Naive B cell (primary cell): ENCODE measurements at places on chromosomes 2 and 18.

GRCh38 chr2:127514485-127514884 lies 11.8 kb downstream of the IWS1 start:
- DNase-seq = no peak

DNA sequence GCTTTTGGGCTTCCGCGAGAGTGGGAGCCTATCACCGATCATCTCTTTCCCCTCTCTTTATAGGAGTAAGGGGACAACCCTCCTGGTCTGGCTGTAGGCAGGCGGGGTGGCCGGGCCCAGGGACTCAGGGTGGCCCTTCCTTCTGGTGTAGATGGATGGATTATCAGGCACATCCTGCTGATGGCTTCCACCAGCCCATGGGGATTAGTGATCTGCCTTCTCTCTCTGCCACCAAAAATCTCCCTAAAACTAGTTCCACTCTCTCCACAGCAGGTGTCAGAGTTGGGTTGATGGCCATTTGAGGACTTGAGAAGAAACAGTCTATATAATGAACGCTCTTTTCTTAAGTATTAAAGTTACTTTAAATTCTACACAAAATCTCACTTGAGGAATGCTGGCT lies 37.4 kb downstream of the NCK2 start:
- DNase-seq = no peak

- no peak for DNase-seq
Measured at GRCh38 chr18:21040466-21040865, 71.1 kb downstream of the ROCK1 start.

DNA sequence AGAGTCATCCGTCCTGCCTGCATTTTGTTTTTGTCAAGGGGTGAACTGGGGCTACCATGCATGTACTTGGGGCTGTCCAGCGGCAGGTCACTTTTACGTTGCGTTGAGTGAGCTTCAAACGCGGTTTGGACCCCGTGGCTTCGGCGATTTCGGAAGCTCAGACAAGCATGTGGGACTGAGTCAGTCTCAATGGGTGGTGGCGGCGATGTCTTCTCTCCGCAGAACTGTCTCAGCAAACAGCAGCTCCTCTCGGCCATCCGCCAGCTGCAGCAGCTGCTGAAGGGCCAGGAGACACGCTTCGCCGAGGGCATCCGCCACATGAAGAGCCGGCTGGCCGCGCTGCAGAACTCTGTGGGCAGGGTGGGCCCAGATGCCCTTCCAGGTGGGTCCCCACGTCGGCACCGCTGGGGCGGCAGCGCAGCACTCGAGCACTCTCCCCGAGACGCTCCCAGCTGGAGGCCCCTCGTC lies 21.3 kb downstream of the FBLN7 start:
- DNase-seq = peak; percentile 25

DNA sequence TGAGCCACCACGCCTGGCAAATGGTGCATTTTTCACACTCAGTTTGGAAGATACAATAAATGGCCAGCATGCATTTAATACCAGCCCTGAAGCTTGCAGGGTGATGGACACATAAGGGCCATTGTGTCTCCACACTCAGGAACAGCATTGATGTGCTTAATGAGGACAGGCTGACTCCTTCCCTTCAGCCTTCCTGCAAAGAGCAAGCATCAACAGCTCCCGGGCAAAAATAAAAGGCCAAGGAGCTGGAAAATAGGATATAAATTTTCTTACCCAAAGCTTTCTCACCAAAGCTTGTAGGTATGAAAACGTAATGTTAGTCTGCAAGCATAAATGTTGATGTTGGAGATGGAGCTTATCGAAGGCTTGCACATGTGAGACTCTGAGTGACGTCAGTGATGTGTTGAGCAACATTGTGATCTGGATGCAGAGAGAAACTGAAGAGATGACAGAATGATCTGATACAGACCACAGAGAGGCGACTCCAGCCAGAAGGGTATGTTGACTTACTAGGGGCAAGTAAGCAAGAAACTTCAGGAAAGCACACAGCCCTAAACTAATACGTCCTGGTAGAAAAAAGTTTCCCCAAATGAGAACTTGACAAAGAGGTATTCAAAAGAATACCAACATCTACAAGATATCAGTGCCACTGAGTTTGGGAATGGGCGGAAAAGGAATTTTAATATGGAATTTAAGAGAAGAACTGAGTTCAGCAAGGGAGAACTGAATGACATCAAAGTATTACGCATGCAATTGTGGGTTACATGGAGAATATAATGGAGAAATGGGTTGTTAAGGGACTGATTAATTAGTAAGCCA lies 256.5 kb downstream of the TGIF1 start:
- no peak for DNase-seq

DNA sequence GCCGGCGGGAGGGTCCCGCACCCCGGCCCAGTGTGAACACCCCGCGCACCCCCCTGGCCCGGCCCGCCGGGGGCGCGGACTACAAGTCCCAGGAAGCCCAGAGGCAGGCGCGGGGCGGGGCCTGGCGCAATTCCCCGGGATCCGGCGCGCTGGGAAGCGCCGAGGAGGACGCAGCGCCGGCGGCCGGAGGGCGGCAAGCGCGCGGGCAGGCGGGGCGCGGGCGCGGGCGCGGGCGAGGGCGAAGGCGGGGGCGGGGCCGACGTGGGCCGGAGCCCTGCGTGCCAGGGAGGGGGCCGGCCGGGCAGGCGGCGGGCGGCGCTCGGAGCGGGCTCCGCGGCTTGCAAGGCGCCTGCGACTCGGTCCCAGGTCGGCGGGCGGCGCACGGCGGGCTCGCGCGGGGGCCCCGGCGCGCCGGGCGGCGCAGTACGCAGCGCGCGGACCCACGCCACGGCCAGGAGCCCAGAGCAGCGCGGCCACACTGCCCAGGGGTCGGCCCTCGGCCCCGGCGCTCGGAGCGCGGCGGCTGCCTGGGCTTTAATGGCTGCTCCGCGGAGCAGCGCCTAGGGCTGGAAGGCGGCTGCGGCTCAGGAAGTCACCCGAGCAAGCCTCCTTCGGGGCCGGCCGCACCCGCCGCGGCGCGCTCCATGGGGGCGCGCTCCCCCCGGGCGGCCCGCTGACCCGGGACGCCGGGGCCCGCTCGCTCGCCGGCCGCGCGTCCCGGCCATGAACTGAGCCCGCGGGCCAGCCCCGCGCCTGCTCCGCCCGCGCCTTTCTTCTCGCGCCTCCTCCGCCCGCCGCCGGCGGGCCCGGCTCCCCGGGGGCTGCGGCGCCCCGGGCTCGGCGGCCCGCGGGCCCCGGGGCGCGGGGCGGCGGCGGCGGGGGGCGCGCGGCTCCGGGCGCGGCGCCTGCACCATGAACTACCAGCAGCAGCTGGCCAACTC lies at the start of gene AGAP1:
AGAP1 (plus strand) TSS at position 269 of the 941 bp plus-strand sequence.
- DNase-seq = no peak

GRCh38 chr2:156818944-156819343 lies 382.8 kb downstream of the GPD2 start:
- no peak for DNase-seq

GRCh38 chr2:132830321-132830827 lies 160.4 kb upstream of the LYPD1 start:
- DNase-seq = no peak

DNA sequence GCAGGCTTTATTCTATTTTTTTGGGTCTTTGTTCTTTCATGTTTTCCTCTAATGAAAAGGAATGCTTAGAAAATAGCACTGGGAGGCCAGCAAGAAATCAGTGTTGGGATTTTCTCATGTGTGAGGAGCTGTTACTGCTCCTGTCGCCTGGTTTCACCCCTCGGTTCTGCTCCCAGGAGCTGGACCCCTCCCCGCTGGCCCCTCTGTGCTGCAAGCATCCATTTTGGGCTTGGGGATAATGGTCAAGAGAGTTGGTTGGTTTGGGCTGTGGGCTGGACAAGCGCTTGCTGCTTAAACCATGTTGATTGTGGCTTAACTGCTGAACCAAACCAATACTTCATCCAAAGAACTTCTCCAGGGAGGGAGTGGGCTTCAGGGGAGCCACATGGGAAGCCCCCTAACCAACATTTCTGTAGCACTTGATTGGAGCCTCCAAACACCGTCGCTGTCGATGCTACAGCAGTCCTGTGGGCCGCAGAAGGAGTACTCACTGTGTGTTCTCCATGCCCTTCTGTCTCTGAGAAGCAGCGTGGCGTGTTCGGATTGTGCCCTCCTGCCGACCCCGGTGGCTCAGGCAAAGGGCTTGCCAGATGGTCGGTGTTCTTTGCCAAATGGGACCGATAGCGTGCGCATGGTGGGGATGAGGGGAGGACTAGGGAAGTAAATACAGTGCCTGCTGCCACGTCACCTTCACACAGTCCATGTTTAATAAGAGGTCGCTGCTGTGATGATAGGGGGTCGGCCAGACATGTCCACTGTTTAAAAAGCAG lies 40.0 kb downstream of the AGAP1 start:
- DNase-seq = no peak

GRCh38 chr18:3511980-3512379 lies 62.0 kb downstream of the TGIF1 start:
- no peak for DNase-seq

GRCh38 chr18:5582076-5582475 lies 38.3 kb upstream of the EPB41L3 start:
- DNase-seq = no peak

DNA sequence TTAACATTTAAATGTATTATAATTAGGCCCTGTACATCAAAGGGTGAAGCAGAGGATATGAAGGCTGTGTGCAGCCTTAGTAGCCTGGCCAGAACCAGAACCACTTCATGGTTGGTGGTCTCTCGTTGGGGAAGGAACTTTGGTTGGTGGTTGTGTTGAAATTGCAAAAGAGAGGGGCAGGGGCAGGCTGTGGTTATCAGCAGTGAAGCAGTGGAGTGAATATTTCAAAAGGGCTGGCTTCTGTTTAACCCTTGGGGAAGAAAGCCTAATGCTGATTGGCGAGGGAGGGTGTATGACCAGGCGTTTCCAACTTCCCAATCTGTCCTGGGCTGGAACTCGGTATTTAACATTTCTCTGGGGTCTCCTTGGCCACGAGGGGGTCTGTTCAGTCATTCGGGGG lies 51.2 kb upstream of the LYPD6B start:
- DNase-seq = no peak

- no peak for DNase-seq
Measured at GRCh38 chr18:65725251-65726050, 25.4 kb upstream of the CDH7 start.

DNA sequence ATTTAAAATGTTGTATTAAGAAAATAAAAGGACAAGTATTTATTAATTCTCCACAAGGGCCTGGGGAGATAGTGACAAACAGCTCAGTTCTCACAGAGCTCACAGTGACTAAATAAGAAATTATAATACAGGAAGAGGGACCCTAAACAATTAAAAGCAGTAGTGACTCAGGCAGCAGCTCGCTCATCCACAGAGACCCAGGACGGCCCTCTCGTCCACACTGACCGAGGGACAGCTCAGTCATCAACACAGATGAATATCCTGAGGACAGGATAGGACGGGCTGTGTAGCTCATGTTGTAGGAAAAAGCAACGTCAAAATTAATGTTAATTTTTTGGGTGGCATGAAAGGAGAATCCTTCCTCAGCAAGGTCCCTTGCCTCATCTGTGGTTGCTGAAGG lies 44.1 kb downstream of the PARD6G start:
- no peak for DNase-seq

DNA sequence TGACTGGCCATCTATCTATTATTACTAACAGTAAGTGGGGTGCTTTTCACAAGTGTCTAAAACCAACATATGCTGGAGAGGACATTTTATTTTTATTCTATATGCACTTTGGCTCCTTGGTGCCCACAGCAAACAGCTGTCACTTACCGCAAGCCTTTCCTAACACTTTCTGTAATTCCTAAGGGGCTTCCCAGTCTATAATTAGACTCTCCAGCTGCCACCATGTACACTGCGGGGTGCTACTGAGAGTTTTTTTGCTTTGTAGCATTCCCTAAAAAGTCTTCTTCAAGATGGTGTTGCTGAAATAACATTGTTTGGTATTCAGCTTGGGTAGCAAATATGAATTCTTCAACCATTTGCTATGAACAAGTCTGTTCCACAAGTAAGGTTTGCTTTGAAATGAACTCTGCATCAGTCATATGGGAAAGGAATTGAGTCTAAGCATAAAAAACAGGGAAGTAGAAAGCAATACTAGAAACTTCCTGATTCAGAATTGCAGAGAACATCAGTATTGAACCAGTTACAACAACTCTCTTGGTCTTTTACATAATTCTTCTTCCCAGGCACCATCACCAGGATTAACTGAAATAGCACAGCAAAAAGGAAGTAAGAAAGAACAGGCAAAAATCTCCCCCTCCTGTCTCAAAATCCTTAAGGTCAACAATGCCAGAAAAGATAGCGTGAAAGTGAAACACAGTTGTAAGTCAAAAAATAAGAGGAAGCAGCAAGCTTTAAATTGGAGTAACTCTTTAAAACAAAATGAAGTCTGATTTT lies 28.6 kb downstream of the EPB41L3 start:
- peak; percentile 2 for DNase-seq

DNA sequence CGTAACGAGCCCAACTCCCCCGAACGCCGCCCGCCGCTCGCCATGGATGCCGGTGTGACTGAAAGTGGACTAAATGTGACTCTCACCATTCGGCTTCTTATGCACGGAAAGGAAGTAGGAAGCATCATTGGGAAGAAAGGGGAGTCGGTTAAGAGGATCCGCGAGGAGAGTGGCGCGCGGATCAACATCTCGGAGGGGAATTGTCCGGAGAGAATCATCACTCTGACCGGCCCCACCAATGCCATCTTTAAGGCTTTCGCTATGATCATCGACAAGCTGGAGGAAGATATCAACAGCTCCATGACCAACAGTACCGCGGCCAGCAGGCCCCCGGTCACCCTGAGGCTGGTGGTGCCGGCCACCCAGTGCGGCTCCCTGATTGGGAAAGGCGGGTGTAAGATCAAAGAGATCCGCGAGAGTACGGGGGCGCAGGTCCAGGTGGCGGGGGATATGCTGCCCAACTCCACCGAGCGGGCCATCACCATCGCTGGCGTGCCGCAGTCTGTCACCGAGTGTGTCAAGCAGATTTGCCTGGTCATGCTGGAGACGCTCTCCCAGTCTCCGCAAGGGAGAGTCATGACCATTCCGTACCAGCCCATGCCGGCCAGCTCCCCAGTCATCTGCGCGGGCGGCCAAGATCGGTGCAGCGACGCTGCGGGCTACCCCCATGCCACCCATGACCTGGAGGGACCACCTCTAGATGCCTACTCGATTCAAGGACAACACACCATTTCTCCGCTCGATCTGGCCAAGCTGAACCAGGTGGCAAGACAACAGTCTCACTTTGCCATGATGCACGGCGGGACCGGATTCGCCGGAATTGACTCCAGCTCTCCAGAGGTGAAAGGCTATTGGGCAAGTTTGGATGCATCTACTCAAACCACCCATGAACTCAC lies 673 bp downstream of the PCBP1 start:
- no peak for DNase-seq

- DNase-seq = no peak
Measured at GRCh38 chr18:11183637-11184036, 34.3 kb upstream of the PIEZO2 start.

GRCh38 chr2:188949046-188949818 lies 24.9 kb upstream of the COL3A1 start:
- no peak for DNase-seq

GRCh38 chr2:242027676-242028450 lies 158.3 kb downstream of the RTP5 start:
- DNase-seq = no peak
